ENCODE measurements at places on chromosomes 5 and 9.

- no peak for DNase-seq
These were observed 21.2 kb upstream of the ZFAND5 start for GRCh38 chr9:72386186-72386585.

GRCh38 chr9:134132208-134132870 is 3.5 kb upstream of the WDR5 start:
- DNase-seq, result no peak

DNA sequence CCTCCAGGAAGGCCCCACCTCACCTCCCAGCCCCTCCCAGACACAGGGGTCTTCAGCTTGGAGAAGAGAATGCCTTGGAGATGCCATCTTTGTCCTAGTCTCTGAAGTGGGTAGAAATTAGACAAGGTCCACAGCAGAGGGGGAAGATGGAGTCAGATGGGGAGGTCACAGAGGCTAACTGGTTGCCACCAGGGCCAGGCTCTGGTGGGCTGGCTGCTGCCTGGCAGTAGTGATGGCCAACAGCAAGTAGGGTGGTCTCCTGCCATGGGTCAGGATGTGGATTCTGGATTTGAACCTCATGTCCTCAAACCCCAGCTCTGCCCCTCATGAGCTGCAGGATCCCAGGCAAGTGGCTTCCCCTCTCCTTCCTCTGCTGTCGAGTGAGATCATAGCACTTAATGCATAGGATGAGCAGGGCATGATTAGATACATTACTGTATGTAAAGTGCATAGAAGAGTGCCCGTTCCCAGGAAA is 38.7 kb upstream of the NEK6 start:
- no peak for DNase-seq

- DNase-seq, result no peak
These were observed 146.4 kb upstream of the TAS2R1 start for GRCh38 chr5:9776525-9776924.

DNA sequence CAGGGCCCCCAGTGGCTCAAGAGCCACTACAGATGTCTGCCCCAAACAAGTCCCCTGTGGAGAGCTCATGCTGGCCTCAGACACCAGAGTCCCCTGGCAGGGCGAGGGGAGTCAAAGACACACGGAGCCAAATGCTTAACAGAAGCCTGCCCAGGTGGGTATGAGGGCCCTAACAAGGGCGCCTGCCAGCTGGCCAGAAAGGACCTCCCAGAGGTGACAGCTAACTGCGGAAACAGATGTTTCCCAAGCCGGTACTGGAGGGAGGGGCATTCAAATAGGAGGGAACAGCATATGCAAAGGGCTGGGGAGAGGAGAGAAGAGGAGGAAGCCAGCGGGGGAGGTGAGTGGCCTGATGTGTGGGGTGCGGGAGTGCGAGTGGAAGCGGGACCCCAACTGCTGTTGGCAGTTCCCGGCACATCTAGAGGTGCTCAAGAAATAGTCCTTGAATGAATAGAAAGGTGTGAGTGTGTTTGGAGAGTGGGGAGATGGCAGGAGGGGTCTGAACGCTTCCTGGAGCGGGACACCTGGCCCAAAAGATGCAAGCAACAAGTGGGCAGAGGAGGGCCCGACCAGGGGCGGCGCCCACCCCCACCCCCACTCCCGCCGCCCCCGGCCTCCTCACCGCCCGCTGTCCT is 824 bp downstream of the MXD3 start:
- DNase-seq, result no peak

DNA sequence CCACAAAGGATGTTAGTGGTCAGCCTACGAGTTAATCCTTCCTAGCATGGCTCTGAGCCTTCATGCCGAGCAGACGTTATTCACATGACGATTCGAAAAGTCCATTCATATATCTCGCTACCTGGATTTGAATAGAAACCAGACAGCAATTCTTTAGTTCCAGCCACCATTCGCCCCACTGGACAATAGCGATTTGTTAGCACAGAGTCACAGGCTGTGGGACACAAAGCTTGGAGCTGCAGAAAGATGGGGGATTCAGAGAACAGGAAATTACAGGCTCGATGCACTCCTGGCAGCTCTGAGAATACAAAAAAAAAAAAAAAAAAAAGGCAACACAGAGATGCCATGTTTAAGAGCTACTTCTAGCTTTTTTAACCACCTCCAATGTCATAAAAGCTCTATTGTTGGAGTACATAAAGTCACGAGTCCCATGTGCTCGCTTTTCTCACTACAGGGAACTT is 110.7 kb downstream of the NR6A1 start:
- DNase-seq, result no peak

GRCh38 chr9:133604214-133604613 is 5.0 kb downstream of the FAM163B start:
- no peak for DNase-seq

Measured in GM10248 (cell line).